ENCODE measurements at places on chromosomes 16 and 17. TPM values are rescaled to one million over a fixed set of nuclear protein-coding genes. Genes with fewer than 3 reads are reported as not detected.

GRCh38 chr17:12620200-12620720 lies 45.4 kb upstream of the MYOCD start:
- DNase-seq = no peak

Gene CMTM2
- not detected for total RNA-seq

- DNase-seq = no peak
Measured at GRCh38 chr16:85788819-85789218, 10.5 kb downstream of the EMC8 start.

Gene HID1
- 3.0 TPM for total RNA-seq

Gene KRT25
- not detected for total RNA-seq

GRCh38 chr17:49873466-49873865 lies 25.6 kb upstream of the TAC4 start:
- no peak for DNase-seq

DNA sequence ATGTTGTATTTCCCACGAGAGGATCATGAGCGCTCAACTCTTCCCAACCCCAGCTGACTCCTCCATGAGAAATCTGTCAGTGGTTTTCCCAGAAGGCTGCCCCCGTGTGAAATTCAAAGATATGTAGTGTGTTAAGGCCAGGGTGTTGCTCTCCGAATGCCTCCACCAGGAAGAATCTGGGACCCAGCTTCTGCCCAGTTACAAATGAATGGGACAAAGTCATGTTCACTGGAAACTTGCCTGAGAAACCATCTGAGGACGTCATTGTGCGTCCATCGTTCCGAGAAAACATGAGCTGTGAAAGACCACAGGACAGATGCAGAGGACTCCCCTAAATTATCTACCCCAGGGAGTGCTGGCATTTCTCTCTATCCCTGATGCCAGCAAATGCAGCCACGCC lies 86.0 kb downstream of the AIPL1 start:
- peak; percentile 8 for DNase-seq

Gene SLC2A4
- 20.0 TPM for total RNA-seq

DNA sequence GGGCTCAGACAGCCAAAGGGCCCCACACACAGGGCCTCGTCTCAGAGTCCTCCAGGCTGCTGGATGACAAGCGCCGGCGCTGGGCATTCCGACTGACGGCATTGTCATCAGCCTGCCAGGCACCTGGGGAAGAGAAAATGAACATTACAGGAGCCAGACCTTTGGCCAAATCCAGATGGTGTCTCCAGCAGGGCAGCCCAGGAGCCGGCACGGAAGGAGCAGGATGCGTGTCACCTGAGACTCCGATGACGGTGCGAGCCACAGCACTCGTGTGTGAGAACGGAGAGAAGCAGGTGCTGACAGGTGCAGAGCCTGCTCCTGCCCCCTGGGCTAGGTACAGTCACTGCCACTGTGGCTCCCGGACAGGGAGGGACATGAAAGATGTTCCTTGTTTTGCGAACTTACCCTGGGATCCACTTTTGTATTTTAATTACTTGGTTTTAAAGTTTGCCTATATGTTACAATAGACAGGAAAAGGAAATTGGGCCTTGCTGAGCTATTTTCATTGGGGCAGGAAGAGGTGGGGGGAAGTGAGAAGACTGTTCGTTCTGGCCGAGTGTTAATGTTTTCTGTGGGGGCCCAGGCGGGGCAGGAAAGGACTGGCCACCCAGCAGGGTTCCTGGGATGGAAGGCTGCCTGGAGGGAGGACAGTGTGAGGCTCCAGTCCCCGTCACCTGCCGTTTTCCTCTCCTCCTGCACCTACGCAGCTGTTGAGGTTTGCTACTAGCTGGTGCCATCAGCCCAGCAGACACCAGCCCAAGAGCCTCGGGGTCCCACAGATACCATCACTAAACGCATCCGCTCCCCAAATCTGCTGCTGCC lies 4.4 kb upstream of the FOXJ1 start:
- no peak for DNase-seq

DNA sequence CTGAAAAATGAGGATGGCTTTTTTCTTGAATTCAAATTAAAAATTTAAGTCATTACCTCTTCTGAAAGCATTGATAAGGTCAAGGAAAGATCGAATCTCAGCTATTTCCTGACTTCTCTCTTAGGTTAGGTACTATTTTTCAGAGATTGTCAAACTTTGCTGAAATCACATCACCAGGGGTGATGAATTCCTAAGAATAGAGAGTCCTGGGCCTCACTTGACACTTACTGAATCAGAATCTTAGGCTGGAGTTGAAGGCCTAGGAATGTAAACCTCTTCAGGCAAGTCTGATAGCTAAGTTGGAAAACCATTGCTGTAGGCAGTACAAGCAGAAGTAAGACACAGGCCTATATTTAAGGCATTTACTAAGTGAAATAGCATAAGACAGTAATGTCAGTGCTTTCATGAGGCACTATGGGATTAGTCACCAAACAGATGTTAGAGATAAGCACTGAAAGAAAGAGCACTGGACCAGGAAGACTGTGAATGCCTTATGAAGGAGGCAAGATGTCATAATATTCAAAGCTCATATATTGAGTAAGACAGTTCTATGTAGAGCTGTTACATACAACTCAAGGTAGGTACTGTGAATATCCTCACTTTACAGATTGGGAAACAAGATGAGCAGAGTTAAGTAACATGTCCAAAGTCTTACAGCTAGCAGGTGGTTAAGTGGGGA lies 21.5 kb downstream of the DCAF7 start:
- DNase-seq = no peak

Gene NME1
- 143 TPM for total RNA-seq
